ENCODE measurements at places on chromosomes 7 and 10. TPM values are rescaled to one million over a fixed set of nuclear protein-coding genes. Genes with fewer than 3 reads are reported as not detected.

The CTBP2 gene
- total RNA-seq: 25.8 TPM

The LRRC61 gene
- total RNA-seq: 5.0 TPM

GRCh38 chr7:107315716-107316220 lies 147.0 kb downstream of the HBP1 start:
- no peak for DNase-seq
- no peaks in the 10 kb centered on the region for H3K36me3 ChIP-seq
- H3K4me1 ChIP-seq: peaks cover 7% of the 10 kb centered on the region
- H3K27me3 ChIP-seq: no peaks in the 10 kb centered on the region
- H3K4me3 ChIP-seq: no peak overlapping the region

GRCh38 chr10:117003336-117003735 lies 1.7 kb downstream of the SHTN1 start:
- no peak for DNase-seq
- no peak overlapping the region for H3K27ac ChIP-seq
- H3K4me1 ChIP-seq: no peaks in the 10 kb centered on the region
- no peak overlapping the region for H3K4me3 ChIP-seq
- peaks cover 4% of the 10 kb centered on the region for H3K27me3 ChIP-seq

GRCh38 chr7:20343205-20343604 lies 12.5 kb downstream of the ITGB8 start:
- DNase-seq: no peak
- H3K27me3 ChIP-seq: no peaks in the 10 kb centered on the region
- H3K27ac ChIP-seq: no peak overlapping the region
- H3K4me3 ChIP-seq: no peak overlapping the region
- no peaks in the 10 kb centered on the region for H3K36me3 ChIP-seq

- no peak for DNase-seq
- H3K4me1 ChIP-seq: no peaks in the 10 kb centered on the region
- no peak overlapping the region for H3K4me3 ChIP-seq
- H3K27me3 ChIP-seq: no peaks in the 10 kb centered on the region
- no peak overlapping the region for H3K27ac ChIP-seq
Observed at GRCh38 chr7:94630855-94631254, 25.1 kb downstream of the SGCE start.

Data from heart left ventricle (tissue), 16 donors.